Activated CD8-positive, alpha-beta memory T cell treated with anti-CD3 and anti-CD28 coated beads for 4 hours (primary cell): ENCODE measurements at places on chromosomes 2 and 18.

GRCh38 chr2:135792401-135793150, 44.4 kb downstream of the LCT start:
- no peak for DNase-seq

DNA sequence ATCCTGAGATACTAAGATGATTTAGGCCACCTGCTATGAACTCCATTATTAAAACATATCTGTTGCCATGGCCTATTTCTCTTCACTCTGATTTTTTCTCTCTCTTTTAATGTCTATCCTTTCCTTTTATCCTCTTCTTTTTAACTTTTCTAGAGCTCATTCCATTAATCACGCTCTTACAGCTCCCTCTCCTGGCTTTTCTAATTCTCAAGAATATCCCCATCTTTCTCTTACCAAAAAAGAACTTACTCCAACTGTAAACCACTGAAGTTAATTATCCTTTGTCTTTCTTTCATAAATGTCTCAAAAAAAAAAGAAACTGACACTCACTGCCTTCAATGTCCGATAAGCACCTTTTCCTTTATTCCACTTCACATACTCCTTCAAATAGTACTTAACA, 7.9 kb downstream of the PPP3R1 start:
- DNase-seq: no peak

GRCh38 chr2:70904371-70905216, 31.1 kb upstream of the ATP6V1B1 start:
- DNase-seq: no peak

- no peak for DNase-seq
Observed at GRCh38 chr18:10157706-10158105, 243.9 kb downstream of the VAPA start.

DNA sequence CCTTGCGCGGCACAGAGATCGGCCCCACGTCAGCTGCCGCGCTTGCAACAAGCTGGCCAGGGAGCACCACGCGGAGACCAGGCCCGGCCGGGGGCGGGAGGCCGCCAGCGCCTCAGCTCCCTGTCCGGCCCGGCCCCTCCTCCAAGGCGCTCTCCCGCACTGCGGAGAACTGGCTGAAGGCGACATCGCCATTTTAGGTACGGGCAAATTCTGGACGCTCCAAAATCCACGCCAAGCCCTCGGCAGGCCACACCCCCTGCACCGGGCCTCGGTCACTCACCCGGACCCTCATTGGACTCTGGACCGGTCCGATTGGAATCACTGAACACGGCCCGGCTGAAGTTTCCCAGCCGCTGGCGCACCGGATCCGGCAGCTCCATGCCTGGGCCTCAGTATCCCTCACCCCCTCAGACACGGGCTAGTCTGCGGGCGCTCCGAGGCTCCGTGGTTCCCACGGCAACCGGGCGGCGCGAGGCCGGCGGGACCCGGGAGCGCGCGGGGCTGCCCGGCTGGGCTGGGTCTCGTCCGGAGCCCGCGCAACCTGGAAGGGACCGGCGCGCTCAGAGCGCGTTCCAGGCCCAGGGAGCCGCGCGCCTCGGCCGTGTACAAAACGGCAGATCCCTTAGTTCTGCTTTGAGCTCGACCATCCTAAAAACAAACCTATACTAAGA, at the start of gene TMEM17:
TSS of gene TMEM17 (minus strand) at position 446 of the 671 bp plus-strand sequence. CDS start at position 380, 66 bp downstream.
- no peak for DNase-seq

GRCh38 chr2:31255911-31256571, 22.1 kb downstream of the EHD3 start:
- no peak for DNase-seq

GRCh38 chr18:23922939-23923338, 91.6 kb upstream of the TTC39C start:
- DNase-seq: no peak

- DNase-seq: no peak
Observed at GRCh38 chr2:37705191-37705590, 33.7 kb upstream of the CDC42EP3 start.

DNA sequence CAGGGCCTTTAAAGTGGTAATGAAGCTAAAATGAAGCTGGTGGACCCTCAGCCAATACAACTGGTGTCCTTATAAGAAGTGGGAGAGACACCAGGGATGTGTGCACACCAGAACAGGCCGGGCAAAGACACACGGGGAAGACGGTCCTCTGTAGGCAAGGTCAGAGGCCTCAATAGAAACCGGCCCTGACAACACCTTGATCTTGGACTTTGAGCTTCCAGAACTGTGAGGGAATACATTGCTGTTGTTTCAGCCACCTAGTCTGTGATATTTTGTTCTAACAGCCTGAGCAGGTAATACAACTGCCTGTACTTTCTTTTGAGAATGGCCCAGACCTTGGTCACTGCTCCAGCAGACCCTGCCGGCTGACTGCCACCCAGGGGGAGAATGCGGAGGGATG, 65.6 kb upstream of the FZD7 start:
- DNase-seq: no peak

DNA sequence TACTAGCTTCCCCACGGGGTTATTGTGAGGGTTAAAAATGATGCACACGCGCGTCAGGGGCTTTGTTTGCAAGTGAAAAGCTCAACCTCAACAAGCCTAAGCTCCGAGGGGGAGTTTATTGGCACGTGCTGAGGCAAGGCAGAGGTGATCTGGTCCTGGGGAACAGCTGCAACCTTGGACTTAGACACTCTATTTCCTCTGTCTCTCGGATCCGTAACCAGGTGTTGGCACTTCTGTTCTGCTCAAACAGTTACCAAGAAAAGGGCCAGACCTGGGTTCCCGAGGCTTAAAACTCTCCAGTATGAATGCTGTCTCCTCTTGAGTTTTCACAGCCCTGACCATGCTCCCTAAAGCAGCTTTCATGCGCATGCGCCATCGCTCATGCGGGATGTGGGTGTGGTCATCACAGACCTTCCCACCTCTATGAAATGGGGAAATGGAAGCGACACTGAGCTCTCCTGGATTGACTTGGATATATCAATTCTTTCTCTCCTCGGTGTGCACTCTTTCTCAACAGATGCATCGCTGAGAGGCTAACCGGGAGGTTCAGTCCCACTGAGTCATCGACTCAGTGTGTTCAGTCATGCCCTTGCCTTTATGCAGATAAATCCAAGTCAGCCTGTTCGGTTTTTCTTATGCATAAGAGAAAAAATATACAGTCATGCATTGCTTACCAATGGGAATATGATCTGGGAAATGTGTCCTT, 19.9 kb upstream of the RAB31 start:
- DNase-seq: no peak

- DNase-seq: no peak
Observed at GRCh38 chr2:20182241-20182931, 42.5 kb downstream of the SDC1 start.

DNA sequence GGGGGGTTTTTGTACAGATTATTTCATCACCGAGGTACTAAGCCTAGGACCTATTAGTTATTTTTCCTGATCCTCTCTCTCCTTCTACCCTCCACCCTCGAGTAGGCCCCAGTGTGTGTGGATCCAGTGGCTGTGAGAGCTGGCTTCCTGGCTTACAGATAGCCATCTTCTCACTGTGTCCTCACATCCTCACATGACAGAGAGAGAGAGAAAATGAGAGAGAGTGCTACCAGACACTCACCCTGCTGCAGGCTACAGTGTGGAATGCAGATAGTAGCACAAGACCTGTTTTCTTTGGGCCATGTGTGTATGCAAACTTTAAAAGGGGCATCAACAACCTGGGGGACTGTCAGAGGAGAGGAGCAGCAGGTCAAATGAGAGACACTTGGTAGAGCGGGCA, 9.5 kb downstream of the KCNK3 start:
- no peak for DNase-seq

- DNase-seq: no peak
Observed at GRCh38 chr2:239311132-239312040, 89.4 kb downstream of the HDAC4 start.

DNA sequence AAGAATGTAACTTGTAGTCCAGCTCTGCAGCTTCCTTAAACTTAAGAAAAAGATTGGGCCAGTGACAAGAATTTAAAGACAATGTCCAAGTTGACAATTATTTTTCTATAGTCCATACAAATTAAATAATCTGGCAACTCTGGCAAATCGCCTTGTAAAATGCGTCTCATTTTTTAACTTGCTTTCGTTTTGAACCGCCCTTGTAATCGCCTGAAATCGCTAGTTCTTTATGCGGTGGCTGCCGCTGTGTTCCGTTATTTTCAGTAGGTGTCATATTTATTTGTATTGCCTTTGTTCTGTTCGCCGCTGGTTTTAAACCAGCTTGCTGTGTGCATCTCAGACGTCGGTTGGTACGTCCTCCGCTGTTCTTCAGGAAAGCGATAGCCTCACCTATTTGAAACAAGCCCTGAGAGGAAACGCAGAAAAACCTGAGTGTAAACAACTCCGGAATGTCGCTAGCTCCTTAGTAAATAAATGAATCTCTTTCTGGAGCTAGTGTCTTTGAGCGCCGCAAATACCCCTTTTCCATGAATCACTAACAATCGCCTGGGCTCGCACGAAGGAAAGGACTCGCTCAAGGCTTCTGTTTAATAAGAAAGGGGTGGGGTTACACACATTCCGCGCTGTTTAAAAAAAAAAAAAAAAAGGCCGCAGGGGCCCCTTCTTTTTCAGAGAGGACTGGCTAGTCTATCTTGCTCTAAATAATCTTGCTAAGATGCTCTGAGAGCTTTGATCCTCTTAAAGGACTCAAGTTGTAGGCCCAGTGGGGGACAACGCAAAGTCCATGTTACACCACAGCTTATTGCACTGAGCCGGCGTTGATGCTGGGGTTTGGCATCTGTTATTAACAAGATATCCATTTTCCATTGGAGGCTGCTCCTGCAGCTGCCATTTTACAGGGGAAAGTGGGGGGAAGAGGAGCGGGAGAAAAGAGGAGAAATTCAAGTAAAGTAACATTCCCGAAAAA, 3.0 kb downstream of the HOXD8 start:
- DNase-seq: no peak

- DNase-seq: no peak
Observed at GRCh38 chr2:226489775-226490541, 309.7 kb downstream of the IRS1 start.

DNA sequence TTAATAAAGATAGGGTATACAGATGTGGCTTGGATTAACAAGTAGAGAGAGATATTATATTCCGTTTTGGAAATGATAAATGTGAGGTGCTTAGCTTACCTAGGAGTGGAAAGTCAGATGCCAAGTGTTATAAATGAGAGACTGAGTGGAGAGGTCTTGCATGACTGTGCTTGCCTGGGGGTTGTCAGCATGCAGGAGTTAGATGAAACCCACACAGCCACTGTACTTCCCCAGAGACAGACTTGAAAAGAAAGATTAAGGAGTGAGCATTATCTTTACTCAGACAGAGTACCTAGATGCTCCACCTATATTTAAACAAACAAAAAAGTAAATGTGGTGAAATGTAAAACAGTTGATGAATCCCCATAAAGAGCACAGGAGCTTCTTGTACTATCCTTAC, 482.7 kb downstream of the RIT2 start:
- no peak for DNase-seq

GRCh38 chr2:196149948-196150347, 21.4 kb downstream of the STK17B start:
- no peak for DNase-seq

DNA sequence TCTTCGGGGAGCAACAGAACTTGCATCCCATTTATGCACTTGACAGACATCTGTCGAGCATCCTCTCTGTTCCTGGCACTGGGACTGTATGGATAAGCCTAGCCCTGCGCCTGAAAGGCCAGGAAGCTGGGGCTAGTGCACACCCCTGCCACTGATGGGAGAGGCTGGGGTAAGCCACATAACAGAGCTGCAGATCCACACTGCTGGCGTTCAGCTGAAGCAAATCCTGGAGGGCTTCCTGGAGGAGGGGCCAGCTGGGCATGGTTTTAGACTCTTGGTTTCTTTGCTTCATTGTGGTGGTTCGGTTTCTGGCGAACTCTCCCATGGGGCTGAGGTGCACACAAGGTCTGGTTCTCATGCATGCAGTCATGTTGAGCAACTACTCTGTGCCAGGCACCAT, 45.5 kb upstream of the FOSL2 start:
- no peak for DNase-seq

DNA sequence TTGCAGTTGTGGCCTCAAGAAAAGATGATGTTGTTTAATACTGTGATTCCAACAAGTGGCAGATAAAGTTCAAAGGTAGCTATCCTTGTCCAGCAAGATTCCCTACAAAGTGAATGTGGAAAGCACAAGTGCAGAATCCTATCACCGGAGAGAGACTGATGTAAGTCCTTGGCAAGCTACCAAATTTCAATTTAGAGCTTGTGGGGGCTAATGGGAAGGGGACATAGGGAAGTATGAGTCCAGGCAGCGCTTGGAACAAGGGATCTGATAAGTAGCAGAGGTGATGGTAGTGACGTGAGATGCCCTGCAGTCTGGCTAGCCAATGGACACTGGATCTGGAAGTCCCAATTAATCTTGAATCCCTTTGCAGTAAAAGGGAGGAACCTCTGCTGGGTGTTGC, 165.2 kb upstream of the DTNA start:
- no peak for DNase-seq

DNA sequence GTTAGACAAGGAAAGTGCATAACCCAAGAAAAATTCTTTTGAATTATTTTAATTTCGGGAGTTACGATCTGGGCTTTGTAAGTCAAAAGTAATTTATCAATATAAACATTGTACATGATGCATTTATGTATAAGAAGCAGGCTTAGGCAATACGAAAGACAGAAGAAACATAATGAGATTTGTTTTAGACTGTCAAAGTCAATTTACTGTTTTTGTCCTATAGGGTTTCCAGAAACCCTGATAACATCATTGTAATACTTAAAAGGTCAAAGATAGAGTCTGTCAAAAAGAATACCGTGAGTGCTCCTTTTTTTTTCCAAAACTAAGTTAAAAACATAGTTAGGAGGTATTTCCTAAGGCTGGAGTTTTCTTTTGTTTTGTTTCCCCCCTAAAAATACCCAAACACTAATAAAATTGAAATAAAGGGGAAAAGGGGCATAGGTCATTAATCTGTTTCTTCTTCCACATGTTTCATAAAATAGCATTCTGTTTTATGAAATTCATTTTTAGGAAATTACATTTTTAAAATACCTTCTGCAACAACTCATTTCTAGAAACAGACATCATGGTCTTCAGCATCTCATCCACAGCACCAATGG, 16.1 kb downstream of the C1D start:
- no peak for DNase-seq

- no peak for DNase-seq
Observed at GRCh38 chr2:199606193-199606780, 148.5 kb upstream of the SATB2 start.

GRCh38 chr2:60808330-60808801, 52.3 kb downstream of the PAPOLG start:
- no peak for DNase-seq

- DNase-seq: no peak
Observed at GRCh38 chr18:23939896-23940295, 74.7 kb upstream of the TTC39C start.

DNA sequence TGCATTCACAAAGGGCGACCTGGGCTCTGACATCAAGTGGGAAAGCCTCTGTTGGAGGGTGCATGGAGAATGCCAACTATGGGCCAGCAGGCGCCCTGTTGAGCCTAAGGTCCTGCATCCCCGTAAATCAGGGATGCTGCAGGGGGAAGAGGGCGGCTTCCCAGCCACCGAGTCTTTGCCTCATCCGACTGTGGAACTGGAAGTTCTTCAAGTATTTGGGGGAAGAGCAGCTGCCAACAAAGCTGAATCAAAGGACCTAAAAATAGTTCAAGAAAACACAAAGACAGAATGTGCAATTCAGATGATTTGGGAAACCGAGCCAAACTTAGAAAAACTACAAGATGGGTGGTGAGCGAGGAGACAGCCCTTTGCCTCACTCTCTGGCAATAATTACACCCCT, 281.1 kb upstream of the MGAT5 start:
- DNase-seq: no peak

- DNase-seq: no peak
Observed at GRCh38 chr2:18483896-18484295, 76.6 kb downstream of the RDH14 start.
